ENCODE measurements at places on chromosomes 13 and 19. TPM values are rescaled to one million over a fixed set of nuclear protein-coding genes. Genes with fewer than 3 reads are reported as not detected.

The CDC42EP5 gene
- 17.7 TPM for total RNA-seq

The ZNF699 gene
- total RNA-seq = 24.9 TPM

The SERPINE3 gene
- total RNA-seq = not detected

The TNFSF13B gene
- total RNA-seq = 2.6 TPM

The FGF22 gene
- not detected for total RNA-seq

The USPL1 gene
- 18.7 TPM for total RNA-seq

The SH2D3A gene
- total RNA-seq = 56.4 TPM
